ENCODE measurements at places on chromosomes 16 and 17.
A peak's percentile ranks its signal among the peaks of the same experiment; 100 is the strongest.

- DNase-seq: no peak
These were observed 91.7 kb upstream of the CACNG3 start for GRCh38 chr16:24164416-24164815.

- peak; percentile 67 for DNase-seq
These were observed 1.4 kb downstream of the PYDC1 start for GRCh38 chr16:31215287-31216162.

DNA sequence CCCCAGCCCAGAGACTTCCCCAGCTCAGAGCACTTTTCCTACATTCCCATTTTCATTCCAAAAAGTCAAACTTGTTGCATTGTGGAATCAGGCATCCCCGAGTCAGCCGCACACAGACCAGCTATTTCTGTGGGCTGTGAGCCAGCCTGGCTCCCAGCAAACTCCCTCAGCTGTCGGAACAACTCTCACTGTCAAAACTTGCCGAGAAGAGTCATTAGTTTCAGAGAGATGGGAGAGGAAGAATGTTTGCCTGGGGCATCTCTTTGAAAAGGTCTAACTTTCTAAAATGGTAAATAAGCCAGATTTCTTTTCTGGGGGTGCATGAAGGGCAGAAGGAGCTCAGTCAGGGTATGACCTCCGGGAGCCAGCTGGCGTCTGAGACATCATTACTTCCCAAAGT, 280.0 kb downstream of the TMEM114 start:
- DNase-seq: no peak

- DNase-seq: no peak
These were observed 32.4 kb downstream of the DCAKD start for GRCh38 chr17:45018848-45019711.

- DNase-seq: no peak
These were observed 8.7 kb upstream of the UBE2G1 start for GRCh38 chr17:4375039-4375748.

DNA sequence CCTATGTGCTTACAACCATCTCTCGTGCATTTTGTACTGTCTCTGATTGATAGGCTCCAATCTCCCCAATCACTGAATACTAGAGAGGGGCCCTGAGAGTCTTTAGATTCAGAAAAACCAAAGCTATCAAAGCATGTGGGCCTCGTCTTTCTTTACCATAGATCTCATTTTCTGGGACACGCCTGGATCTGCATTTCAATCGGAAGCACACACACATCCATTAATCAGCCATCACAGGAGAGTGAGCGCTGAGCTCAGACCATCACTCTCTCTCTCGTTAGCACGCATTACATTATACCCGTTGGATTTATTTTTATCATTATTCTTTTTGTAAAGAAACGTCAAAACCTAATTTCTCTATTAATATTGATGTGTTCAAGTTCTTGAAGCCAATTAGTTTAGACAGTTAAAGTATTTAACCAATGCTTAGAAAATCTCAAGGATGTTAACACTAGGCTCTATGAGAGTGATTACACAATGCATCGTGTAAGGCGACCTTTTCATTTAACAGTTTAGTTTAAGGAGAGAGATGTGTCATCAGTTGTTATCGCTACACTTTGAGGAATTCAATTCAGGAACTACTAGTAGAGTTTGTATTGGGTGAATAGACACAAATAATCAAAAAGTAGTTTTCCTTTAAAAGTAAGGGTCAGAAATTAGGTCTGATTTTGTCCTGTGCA, 650.7 kb downstream of the CDH8 start:
- DNase-seq: no peak

DNA sequence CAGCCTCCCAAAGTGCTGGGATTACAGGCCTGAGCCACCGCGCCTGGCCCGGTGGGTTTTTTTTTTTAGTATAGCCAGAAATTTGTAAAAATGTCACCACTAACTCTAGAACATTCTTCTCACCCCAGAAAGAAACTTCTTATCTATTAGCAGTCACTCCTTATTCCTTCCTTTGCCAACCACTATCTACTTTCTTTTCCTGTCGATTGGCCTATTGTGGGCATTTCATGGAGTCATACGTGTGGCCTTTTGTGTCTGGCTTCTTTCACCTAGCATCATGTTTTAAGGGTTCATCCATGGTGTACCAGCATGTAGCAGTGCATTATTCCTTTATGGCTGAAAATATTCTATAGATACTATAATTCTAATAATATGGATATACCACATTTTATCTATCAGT, 3.6 kb downstream of the CYB5D2 start:
- no peak for DNase-seq

- no peak for DNase-seq
These were observed 14.8 kb downstream of the ALOXE3 start for GRCh38 chr17:8103549-8103948.

- DNase-seq: no peak
These were observed 30.8 kb downstream of the PLCD3 start for GRCh38 chr17:45101546-45101882.

GRCh38 chr16:6853565-6853964, 479.1 kb upstream of the RBFOX1 start:
- DNase-seq: no peak

- DNase-seq: no peak
These were observed 44.8 kb downstream of the PRMT7 start for GRCh38 chr16:68355447-68356248.

- DNase-seq: no peak
These were observed 277.5 kb upstream of the DYNLRB2 start for GRCh38 chr16:80263181-80263823.

DNA sequence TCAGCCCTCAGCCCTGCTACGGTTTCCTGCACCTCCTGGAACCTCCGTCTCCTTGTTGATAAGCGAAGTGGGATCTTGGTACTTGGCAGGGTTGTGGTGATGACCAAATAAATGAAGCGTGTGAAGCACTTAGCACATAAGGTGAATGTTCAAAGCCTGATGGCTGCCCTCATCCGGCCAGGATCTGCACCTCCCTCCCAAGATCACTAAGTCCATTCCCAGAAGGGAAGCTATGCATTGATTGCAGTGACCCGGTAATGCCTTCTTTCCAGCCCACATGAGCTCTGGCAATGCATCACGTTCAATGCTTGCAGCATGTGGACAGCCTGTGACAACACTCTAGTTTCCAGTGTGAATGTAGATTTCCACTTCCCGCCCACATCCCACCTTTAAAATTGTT, 24.9 kb upstream of the RHOT1 start:
- DNase-seq: no peak

GRCh38 chr16:24442631-24443030, 96.7 kb upstream of the RBBP6 start:
- no peak for DNase-seq

DNA sequence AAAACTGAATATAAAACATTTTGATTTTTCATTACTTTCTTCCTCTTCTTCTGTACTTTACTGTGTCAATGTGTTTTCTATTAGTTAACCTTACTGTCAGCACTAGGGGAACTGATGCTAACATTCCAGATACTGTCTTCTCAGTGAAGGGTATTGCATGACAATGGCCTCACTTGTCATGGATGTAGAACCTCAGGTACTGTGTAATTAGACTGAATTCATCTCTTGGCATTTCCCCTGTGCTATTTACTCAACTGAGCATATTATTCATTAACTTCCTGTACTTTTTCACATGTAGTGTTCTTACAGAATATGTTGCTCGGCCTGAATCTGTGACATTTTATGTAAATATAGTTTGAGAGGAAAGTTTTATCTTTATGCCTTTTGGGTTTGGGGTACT, 237.0 kb downstream of the CA10 start:
- DNase-seq: no peak

- DNase-seq: no peak
These were observed 963 bp upstream of the APRT start for GRCh38 chr16:88812513-88813268.

DNA sequence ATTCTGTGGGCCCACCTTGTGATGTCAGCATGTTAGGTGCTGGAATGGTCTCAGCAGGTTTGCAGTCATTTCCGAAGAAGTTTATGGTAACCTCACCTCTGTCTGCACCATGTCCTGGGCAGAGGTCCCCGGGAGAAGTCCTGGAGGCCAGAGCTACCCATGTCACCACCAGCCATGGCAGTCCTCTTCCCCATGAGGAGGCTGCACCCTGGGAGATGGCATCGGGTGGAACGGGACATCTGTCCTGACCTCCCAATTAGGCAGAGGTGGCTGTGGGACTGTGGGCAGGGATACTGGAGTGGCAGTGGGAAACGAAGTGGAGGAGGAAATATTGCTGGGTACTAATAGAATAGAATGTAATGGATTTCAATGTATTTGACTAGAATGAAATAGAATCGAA, 511.8 kb upstream of the WSB1 start:
- no peak for DNase-seq

- no peak for DNase-seq
These were observed 237.3 kb upstream of the CIBAR2 start for GRCh38 chr16:85349365-85350145.

DNA sequence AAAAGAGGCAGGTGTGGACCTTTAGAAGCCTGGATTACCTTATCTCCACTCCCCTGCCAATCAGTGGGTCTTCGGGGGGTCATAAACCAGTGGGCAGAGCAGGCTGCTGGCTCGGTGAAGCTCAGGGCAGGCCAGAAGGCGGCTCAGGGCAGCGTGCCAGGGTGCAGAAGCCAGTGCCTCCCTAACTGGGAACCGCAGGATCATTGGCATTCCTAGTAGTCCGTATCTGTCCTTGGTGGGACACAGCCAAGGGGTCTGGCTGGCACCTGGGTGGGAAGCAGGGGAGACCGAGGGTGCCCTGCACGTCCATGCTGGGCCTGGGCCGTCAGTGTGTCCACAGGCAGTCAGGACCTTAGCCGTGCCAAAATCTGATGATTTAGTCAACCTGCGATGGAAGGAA, 76.8 kb downstream of the SEC14L1 start:
- DNase-seq: no peak

DNA sequence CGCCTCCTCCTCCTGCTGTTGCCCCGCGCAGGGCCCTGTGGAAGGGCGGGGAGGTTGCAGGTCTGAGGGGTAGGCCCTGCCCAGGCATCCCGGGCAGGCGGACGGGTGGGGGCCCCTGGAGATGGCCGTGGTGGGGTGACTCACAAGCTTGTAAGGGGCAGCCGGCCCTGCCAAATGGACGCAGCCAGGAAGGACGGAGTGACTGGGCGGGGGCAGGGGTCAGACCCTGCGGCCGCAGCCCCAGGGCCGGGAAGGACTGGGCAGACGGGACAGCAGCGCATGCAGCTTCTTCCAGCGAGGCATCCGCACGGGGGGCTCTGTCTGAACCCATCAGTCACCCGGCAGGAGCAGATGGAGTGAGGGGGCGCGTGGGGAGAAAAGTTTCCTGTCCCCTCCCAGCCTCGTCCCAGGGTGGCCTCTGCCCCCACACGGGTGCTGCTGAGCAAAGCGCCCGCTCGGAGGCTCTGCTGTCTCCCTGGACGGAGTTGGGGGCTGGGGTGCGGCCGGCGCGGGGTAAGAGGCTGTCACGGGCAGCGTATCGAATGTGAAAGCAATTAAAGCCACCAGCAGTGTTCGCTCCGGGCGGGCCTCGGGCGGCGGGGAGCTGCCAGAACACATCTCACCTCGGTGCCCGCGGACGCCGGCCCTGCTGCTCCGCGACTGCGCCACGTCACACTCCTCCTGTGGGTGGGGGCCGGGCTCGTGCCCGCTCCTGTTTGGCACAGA, 5.4 kb upstream of the PRR35 start:
- no peak for DNase-seq

- no peak for DNase-seq
These were observed 556 bp upstream of the MYH2 start for GRCh38 chr17:10550014-10550413.

- DNase-seq: no peak
These were observed 8.2 kb upstream of the HS3ST3A1 start for GRCh38 chr17:13609941-13610340.

- DNase-seq: no peak
These were observed 31.7 kb downstream of the NAGPA start for GRCh38 chr16:5001986-5002385.

GRCh38 chr16:70778901-70779309, 22.1 kb downstream of the VAC14 start:
- no peak for DNase-seq

GRCh38 chr17:80527016-80527645, 17.5 kb upstream of the RPTOR start:
- DNase-seq: no peak

DNA sequence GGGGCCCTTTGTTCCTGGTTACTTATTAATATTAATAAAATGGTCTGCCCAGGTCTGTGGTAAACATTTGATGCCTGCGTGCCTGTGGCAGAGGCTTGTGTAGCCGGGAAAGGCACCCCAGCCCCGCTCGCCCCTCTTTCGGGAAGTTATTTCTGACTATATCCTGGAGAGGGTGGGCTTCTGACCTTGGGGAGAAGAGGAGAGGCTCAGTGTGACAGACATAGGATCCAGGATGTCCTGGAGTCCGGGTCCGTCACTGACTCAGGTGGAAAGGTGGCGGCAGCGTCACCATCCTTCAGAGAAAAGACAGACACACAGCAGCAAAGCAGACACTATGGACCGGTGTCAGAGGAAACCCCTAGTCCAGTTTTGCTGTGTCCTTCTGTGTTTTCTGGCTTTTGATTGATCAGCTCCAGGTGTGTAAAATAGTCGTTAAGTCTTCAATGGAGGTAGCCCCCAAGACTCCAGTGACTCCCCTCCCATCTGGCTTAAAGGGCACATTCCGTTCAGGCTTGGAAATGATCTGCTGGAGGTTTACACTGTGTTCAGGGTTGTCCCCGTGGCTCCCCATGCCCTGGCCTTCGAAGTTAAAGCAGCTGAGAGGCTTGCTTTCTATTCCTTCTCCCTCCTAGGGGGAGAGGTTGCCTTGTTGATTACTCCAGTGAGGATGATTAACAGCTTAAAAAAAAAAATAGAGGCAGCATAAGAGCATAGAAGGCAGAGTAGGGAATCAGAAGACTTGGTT, 81.6 kb downstream of the CCDC182 start:
- no peak for DNase-seq

- DNase-seq: peak; percentile 86
These were observed 43.3 kb downstream of the PGS1 start for GRCh38 chr17:78421534-78422266.

DNA sequence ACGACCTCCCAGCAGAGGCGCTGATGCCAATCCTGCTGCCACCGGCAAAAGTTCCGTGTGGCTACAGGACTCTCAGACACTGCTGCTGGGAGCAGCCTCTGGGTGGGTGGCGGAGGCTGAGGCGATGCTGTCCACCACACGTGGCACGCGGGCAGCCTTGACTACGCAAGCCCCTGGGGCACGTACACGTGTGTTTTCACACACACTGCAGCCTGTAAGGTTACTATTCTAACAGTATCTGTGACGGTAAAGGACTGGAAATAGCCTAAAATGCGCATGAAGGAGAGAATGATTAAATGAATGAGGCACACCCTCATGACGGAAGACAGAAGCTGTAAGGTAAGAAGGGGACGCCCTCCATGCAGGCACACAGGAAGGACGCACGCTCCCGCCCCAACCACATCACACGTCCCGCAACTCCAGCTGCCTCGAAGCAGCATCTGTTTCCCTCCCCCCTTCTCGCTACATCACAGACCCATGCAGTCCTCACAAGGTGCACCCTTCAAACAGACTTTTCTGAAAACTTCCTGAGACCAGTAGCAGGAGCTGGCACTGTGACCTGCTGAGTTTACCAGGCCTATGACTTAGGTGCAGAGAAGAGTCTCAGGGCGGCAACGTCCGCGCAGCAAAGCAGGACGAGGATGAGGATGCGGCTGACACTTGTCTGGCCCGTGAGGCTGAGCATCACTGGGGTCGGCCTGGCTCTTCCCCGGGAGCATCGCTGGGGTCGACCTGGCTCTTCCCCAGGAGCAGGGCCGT, 28.7 kb upstream of the FASN start:
- DNase-seq: no peak

All from D721Med (cell line).